ENCODE measurements at places on chromosomes 2 and 18.

DNA sequence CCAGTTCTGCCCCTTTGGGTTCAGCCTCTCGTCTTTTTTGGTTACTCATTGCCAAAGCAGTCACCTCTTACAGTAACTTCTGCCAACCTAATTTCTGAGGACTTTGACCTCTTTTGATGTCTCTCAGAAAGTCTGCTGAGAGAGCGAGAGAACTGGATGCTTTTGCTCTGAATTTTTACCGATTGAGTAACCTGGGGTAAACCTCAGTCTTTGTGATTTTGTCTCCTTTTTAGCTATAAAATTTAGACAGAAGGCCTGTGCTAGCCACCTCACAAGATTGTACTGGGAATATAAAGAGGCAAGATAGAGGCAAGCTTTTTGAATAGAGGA, 34.8 kb upstream of the IL1R1 start:
- no peak for DNase-seq

DNA sequence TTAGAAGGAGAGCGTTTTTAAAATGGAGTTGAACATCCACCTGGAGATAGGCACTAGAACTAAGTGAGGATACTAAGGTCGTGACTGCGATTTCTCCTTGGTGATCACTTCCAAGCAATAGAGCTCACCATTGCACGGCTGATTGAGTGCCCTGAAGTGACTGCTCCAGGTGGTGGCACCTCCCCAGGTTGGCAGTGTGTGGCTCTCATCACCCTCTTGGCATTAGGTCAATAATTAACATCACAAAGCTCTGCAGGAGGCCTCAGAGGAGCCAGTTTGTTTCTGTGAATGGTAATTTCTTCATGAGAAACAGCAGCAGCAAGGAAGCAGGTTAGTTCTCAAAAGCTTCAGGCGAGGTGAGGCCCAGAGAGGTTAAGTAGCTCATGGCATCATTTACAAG, 259.6 kb downstream of the CLIP4 start:
- DNase-seq, result no peak

DNA sequence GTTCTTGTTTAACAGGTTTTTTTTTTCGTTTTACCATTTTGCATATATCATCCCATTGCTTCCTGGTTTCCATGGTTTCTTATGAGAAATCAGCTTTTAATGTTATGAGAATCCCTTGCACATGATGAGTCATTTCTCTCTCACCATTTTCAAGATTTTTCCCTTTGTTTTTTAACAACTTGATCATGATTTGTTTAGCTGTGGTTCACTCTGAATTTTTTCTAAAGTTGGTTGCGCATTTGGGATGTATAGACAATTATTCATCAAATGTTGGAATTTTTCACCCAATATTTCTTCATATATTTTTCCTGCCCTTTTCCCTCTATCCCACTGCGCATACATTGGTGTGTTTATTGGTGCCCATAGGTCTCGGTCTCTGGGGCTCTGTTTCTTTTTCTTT, 42.4 kb upstream of the BIN1 start:
- no peak for DNase-seq

GRCh38 chr18:51300912-51301311, 103.4 kb upstream of the MEX3C start:
- no peak for DNase-seq

DNA sequence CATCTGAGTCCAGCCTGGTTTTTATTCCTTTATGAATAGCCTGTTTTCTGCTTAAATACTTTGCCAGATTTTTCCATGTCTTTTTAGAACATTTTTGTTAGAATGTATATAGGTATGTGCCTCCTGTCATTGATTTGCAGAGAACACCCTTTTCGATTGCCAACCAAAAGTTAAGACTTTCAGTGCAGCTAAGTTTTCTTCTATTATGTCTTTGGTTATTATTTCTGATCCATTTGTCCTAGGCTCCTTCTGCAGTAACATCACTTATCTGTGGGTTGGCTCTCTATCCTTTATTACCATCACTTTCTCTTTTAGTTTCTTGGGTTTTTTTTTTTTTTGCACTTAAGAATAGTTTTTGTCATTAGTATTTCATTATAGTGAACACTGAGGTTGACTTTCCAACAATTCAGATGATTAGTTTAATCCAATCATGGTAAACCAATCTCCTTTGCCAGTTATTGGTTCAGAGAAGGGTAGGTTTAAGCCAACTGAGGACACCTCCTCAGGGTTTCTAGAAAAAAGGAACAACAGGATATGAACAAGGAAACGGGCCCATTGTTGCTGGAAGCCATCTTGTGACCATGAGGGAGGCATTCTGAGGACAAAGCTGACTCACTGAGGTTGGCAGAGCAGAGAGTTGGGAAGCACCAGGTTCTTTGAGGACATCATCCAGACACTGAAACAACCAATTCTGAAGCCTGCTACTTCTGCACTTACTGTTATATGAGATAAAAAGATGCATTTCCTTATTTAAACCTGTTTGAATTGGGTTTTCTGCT, 37.9 kb upstream of the GBX2 start:
- no peak for DNase-seq

GRCh38 chr18:55485666-55486065, 102.3 kb downstream of the TCF4 start:
- DNase-seq, result no peak

GRCh38 chr2:162243715-162244114, 470 bp upstream of the FAP start:
- no peak for DNase-seq

GRCh38 chr2:183079139-183079775, 710 bp downstream of the DUSP19 start:
- peak; percentile 3 for DNase-seq

DNA sequence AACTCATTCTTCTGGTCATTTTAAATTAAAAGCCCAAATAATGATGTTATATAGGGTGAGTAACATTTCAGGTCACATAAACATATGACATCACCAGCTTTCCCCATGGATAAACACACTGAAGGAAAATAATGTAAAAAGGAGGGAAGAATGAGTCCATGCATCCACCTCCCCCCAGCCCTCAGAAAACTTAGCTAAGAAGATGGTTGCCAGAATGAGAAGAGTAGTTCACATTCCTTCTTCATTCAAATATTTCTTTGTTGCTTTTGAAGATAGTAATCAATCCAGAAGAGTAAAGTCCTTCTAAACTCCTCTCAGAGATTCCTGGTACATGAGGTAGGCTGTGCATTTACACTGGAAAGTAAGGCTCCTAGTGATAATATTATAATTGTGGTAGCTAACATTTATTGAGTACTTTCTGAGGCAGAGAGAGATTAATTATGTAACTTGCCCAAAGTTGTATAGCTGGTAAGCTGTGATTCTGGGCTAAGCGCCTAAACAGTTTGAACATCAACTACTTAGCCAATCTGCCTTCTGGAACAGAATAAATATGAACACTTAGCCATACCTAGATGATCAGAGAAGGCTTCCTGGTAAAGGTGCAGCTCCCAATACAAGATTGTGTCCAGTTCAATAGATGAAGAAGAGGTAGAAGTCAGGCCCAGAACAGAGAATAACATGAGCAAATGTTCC, 256.7 kb upstream of the FN1 start:
- no peak for DNase-seq

Measured in CD14-positive monocyte (primary cell).